NCI-H187 treated with DMSO at 0.1 percent for 48 hours (cell line): ENCODE measurements at places on chromosomes 2 and 18.
A peak's percentile ranks its signal among the peaks of the same experiment; 100 is the strongest.

GRCh38 chr2:23381084-23381483 is 3.9 kb upstream of the KLHL29 start:
- no peak for DNase-seq

GRCh38 chr2:26187114-26187513 is 14.2 kb downstream of the GAREM2 start:
- no peak for DNase-seq

DNA sequence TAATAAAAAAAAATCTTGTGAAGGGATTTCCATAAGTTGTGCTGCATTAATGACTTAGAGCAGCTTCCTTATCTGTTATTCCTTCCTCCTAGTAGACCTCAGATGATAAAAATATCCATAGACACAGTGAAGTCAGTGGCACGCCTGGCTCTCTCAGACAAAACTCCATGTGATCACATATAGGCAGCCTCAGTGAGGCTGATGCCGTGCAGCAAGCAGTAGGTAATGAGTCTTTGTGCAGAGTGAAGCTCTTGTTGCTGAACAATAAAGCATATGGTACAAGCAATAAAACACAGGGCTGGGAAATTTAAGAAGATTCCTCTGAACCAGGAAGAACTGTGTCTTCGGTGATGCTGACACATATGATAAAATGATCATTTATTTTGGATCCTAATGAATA is 102.7 kb downstream of the CSRNP3 start:
- peak; percentile 76 for DNase-seq

- no peak for DNase-seq
Measured at GRCh38 chr2:237096201-237096600, 10.5 kb downstream of the COPS8 start.

DNA sequence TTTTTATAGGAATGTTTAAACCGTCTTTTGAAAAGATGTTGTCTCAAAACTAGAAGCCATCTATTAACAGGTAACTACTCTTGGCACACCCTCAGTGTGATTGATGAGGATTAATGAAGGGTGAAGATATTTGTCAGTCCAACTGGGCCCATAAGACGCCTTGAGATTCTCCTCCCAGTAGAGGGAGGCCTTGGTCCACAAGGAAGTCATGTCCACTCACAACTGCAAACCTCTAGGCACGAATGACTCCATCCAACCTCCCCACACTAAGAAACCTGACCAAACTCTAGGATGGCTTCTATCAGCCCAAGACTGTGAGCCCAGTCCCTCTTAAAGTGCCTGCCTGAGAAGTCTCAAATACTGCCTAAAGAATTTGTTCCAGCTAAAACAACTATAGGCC is 19.2 kb upstream of the GRP start:
- DNase-seq, result no peak

- DNase-seq, result no peak
Measured at GRCh38 chr2:121902171-121902591, 146.7 kb downstream of the TSN start.

- no peak for DNase-seq
Measured at GRCh38 chr2:26644188-26644835, 3.1 kb upstream of the CIB4 start.

DNA sequence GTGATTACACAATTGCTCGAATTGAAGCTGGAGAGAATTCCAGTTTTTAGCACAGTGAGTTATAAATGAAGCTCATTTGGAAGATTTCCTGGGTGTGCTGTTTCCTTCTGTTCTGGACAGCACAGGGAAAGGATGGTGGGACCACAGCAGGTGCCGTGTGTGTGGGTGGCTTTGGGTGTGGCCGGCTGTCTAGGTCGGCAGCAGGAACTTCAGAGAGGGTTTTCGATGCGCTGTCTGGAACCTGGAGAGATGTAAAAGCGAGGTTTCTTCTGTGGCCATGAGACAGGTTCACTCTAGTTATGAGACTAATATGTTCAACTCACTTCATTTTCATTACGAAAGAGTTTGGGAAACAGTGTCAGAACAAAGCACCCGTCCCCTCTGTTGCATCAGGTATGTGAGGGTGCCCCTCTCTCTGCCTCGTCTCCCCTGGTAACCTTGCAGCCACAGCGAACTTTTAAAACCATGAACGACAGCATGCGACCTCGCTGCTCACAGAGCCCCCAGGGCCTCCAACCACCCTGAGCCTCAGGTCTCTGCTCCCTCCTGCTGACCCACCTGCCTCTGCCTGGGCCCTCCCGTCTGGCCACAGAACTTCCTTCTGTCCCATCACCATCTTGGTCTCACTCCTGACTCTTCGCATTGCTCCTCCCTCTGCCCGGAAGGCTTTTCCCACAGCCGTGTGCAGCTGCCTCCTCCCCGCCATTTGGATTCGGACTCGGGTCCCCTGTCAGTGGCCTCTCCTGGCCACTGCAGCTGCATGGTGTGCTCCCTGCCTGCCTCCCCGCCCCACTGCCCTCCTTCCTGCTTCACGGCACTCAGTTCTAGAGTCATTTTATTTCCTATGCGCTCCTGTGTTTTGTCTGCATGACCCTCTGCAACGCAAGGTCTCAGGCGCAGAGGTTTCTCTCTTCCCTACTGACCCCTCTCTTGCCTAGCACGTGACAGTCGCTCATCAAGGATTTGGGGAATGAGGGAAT is 151.2 kb downstream of the NDUFA10 start:
- DNase-seq, result no peak

DNA sequence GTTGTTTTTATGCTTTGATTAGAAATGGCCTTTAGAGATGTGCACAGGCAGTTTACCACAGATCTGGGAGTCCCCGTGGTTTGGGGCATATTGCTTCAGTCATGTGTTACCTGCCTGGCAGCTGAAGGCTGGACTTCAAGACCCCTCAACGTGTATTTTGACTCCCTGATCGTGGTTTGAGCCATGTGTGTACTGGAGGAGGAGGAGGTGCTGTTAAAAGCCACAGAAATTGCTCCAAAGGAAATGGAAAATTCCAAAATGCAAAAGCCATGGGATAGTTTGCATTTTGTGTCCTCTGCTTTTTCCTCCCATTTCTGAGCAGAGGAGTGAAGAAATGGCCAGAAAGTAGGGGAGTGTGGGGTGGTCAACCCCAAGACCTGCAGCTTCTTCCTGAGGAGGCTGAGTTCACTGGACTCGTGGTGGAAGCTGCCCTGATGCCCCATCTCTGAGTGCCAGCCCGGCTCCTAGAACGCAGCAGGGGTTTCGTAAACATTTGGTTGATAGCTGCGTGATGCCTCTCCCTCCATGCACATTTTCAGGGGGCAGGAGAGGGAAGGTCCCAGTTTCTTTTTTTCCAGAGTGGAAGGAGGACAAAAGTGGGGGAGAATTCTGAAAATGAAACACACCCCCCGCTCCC is 45.7 kb downstream of the ITGB1BP1 start:
- no peak for DNase-seq

DNA sequence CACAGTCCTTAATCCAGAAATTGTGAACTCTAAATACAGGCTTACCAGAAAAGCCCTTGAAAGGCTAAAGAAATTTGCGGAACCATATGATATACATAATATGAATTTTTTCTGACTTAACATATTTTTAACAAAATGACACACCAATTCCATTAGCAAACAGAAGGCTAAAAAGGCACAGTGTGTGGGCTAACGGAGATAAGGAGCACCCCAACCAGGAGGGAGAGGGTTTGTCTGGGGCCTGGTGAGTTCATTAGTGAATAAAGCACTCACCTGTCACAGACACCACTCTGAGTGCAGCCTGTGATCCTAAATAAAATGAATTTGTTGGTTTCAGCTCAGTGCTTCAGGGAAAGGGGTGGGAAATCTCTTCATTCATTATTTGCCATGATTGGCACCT is 2.7 kb upstream of the FECH start:
- no peak for DNase-seq

DNA sequence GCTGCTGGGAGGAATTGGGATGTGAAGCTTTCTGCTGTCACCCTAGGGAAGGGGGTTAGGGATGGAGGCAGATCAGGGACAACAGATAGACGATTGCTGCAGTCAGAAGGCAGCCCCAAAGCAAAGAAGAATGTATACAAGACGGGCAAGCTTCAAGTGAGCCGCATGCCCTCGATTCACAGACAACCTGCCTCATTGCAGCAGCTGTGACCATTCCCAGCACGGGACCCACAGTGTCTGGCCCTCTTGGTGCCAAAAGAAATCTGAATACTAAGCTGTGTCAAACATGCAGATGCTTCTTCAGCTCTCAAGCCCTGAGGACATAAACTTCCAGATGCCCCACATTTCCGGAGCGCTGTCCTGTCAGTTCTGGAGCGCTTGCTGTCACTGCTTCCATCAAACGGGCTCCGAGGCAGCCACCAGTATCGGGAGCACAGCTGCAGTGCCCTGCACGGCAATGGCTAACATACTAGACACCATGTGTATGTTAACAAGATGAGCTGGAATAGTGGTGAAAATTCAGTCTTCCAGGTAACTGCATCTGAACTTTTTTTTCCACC is 33.8 kb downstream of the PRELID3A start:
- no peak for DNase-seq

GRCh38 chr2:41947701-41948396 is 100.0 kb upstream of the PKDCC start:
- DNase-seq, result no peak

- DNase-seq, result no peak
Measured at GRCh38 chr2:72602095-72602494, 223.7 kb downstream of the EXOC6B start.

GRCh38 chr18:77069931-77070330 is 62.7 kb downstream of the MBP start:
- DNase-seq, result no peak

DNA sequence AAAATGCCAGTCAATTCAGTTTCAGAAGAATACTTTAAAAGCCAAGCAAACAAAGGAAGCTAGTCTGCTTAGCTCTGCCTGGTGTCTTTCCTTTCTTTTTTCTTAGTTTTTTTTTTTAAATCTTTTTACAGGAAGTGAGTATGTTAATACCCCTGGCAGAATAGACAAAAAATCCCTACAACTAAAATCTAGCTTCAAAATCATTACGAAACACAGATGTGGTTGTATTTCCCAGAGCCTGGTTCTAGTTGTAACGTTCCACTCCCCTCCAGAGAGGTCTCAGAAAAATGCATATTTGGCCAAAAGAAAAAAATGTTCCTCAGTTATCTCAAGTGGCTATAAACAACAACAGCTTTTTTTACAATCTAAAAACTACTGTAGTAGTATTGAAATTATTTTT is 202.1 kb upstream of the RND3 start:
- no peak for DNase-seq

DNA sequence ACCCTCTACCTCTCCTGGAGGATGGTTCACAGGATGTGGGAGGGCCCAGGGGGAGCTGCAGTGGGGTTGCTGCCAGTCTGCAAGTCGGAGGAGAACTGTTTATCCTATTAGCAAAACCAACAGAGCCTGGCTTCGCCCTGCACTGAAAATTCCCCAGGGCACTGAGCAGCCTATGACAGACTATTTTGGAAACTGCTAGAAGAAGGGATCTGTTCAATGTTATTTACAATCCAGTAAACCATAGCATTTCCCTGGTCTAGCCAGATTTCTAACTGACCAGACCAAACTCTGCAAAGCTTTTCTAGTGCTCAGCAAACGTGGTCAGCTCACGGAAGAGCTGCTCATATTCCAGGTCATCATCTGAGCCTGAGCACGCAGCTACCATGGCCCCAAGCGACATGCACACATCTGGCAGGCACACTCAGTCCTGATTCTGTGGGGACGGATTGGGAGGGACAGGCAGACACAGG is 64.8 kb upstream of the PID1 start:
- DNase-seq, result no peak

GRCh38 chr2:24740142-24740541 is 53.0 kb downstream of the PTRHD1 start:
- no peak for DNase-seq

DNA sequence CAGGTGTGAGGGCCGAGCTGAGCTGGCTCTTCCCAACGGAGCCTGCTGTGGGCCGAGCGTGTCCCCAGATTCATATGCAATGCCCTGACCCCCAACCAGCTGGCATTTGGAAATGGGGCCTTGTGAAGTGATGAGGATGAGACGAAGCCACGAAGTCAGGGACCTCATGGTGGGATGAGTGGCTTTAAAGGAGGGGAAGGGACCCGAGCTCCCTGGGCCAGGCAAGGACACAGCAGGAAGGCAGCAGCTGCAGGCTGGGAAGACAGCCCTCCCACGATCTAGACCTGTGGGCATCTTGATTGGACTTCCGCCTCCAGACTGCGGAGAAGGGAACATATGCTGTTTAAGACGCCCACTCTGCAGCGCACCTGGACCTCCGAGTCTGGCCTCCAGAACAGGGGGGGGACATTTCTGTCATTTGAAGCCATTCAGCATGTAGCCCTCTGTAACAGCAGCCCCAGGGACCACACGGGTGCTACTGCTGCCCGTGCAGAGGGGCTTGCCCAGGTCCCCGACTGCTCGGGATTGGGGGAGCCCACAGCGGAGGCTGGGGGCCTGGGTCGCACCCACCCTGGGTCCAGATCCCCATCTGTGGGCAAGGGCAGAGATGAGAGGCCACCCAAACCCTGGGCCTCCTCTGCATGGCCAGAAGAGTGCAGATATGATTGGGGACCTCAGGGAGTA is 27.2 kb downstream of the KIF1A start:
- no peak for DNase-seq

GRCh38 chr2:69387770-69388481 is 899 bp upstream of the GFPT1 start:
- no peak for DNase-seq

- no peak for DNase-seq
Measured at GRCh38 chr2:30683236-30683956, 123.8 kb downstream of the CAPN13 start.

GRCh38 chr2:86229221-86229620 is 30.0 kb downstream of the MRPL35 start:
- DNase-seq, result no peak

DNA sequence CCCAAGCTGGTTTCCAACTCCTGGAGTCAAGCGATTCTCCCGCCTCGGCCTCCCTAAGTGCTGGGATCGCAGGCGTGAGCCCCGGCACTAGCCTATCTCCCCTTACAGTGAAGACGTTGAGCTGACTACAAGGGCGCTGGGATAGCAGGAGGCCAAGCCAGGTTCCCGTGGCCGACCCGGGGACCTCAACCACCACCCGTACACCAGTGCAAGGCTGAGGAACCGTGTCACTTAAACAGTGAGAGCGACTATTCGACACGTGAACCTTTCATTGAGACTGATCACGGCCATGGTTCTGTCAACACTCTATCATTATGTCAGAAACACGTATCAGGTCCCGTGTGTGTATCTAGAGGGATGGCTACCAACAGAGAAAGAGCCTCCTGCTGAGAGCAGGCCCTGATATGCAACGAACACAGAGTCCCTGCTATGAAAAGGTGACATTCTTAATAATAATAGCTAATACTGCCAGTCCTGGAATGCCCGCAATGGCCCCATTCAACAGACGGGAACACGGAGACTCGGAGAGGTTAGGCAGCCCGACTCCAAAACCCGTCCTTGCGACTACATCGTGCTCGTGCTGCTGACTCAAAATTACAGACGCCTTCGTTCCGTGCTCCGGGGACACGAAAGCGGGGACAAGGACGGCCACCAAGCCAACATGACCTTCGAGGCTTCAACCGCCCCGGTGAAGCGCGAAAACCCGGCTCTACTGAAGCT is 833 bp downstream of the AFG3L2 start:
- DNase-seq, result no peak

DNA sequence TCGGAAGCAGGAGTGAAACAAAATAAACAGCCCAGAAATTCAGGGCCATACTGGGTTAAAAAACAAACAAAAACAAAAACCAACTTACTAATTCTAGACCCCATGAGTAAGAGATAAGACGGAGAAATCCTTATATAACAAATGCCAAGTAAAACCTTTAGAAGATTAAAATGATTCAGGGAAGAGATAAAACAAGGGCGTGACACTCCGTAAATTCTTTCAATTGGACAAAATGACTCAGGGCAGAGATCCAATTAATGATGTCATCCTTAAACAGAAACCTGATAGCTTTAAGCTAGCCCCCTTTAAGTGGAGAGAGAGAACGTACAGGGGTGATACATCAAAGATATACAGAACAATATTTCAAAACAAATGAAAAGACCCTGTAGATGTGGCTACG is 317.4 kb downstream of the NBAS start:
- no peak for DNase-seq
